ENCODE measurements at places on chromosomes 2 and 18.

- no peak for DNase-seq
Observed at GRCh38 chr18:43314941-43315340, 37.7 kb upstream of the SYT4 start.

- no peak for DNase-seq
Observed at GRCh38 chr18:68696937-68697336, 18.0 kb downstream of the TMX3 start.

DNA sequence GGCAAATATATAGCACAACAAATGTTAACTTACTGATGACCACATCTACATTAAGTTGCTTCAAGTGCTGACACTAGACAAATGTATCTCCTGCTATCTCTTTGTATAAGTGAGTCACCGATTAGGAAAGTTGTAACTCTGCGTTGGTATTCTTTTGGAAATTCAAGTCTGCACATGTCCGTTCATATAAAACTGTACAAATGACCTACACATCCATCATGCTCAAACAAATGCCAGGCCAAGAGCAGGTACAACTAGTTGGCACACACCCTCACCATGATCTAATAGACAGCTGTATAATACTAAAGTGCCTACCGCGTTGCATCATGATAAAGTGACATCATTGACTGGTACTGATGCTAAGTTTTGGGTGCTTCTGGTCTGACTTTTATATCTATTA is 141.1 kb downstream of the RBMS1 start:
- no peak for DNase-seq

- DNase-seq = no peak
Observed at GRCh38 chr2:66034467-66034866, 400.5 kb upstream of the MEIS1 start.

GRCh38 chr2:232219496-232219870 is 159.1 kb upstream of the ALPP start:
- DNase-seq = peak; percentile 21

DNA sequence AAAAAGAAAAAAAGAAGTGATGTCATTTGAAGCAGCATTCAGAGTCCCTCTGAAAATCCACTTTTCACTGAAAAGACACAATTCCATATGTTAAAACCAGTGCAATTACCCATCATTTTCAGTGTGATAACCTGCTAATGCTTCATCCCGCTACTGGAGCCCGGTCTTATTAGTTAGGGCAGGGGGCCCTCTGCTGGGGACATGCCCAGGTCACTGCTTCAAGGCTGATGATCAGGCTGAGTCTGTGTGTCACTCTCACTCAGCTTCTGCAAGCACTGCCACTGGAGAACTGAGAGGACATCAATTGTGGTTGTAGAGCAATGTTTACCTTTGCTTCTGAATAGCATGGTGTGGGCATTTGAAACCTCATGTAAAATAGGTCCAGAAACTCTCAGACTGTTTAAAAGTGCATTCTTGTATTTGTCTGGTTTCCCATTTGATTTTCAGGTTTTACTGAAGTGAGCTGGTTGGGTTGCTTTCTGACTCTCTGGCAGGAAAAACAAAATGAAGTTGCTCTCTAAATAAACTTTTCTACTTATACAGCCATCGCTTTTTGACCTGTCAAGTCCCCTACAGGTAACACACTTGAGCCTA is 49.2 kb upstream of the NXPH2 start:
- DNase-seq = peak; percentile 80

DNA sequence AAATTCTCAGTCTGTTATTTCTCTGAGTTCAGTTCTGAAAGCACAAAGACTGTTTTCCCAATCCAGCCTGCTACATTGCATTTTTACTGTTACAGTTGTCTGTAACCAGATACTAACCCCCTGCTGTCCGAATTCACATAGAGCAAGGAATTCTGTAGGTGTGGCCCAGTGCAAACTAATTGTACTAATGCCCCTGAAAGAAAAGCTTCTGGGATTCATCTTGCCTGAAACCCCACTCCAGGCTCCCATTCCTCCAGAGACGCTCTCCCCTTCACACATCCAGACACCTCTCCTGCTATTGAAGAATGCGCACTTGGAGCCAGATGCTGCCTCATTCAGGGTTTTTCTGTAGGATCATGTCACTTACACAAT is 127.0 kb downstream of the TTC32 start:
- no peak for DNase-seq

All from hematopoietic multipotent progenitor cell treated with erythropoietin and hydrocortisone succinate and interleukin-3 and kit ligand, for 6 days (in vitro differentiated cells).